T follicular helper cell (primary cell): ENCODE measurements at places on chromosomes 6 and 20.

- DNase-seq: no peak
Measured at GRCh38 chr6:134819236-134819635, 130.7 kb downstream of the ALDH8A1 start.

GRCh38 chr20:38650010-38650409 is 48.4 kb downstream of the ARHGAP40 start:
- no peak for DNase-seq

GRCh38 chr6:44452725-44453124 is 65.2 kb downstream of the CDC5L start:
- no peak for DNase-seq

GRCh38 chr6:108127826-108128225 is 38.0 kb upstream of the NR2E1 start:
- no peak for DNase-seq

- no peak for DNase-seq
Measured at GRCh38 chr6:132132924-132133639, 181.9 kb upstream of the CCN2 start.

GRCh38 chr6:56232436-56232835 is 14.9 kb downstream of the COL21A1 start:
- no peak for DNase-seq

GRCh38 chr6:141878686-141879085 is 254.0 kb upstream of the GJE1 start:
- no peak for DNase-seq

DNA sequence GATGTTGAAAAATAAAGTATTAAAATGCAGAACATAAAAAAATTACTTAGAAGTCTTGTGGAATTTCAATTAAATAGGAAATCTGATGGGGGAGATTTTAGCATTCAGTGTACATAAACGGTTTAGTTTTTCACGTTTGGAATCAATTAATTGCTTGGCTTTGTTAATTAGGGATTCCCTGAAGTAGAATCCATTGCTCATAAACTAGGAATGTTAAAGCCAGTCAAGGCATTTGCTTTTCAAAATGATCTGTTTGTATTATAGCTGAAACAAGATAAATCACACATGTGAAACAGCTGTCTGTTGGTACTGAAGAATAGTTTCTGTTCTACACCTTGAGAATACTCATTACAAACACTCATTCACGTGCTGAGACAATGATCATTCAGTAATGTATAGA is 297.9 kb downstream of the TBC1D7 start:
- DNase-seq: no peak

GRCh38 chr20:17590245-17590644 is 20.4 kb downstream of the DSTN start:
- DNase-seq: no peak

GRCh38 chr6:46832816-46833215 is 39.6 kb downstream of the MEP1A start:
- DNase-seq: no peak

DNA sequence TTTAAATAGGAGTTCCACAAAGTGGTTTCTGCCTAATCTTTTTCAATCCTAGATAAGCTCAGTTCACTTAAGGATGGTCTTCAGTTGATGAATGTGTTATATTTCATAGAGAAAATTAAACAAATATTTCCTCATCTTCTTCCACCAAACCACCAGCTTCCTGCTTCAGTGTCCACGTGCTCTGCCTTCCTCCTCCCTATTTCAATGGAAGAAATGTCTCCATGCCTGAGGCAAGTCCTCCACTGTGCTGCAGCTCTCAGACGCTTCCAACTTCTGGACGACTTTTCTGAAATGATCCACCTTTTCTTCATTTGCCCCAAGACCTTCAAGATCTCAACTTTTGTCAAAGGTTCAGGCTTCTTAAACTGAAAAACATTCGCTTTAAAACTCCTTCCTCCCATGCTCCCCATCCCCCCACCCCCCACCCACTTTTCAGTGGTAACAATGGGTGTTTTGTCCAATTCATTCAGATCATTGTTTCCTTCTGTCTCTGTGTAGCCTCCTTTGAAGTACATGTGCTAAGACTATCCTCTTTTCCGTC is 25.3 kb upstream of the FABP7 start:
- DNase-seq: no peak

- DNase-seq: no peak
Measured at GRCh38 chr6:42710316-42710715, 12.1 kb downstream of the PRPH2 start.

DNA sequence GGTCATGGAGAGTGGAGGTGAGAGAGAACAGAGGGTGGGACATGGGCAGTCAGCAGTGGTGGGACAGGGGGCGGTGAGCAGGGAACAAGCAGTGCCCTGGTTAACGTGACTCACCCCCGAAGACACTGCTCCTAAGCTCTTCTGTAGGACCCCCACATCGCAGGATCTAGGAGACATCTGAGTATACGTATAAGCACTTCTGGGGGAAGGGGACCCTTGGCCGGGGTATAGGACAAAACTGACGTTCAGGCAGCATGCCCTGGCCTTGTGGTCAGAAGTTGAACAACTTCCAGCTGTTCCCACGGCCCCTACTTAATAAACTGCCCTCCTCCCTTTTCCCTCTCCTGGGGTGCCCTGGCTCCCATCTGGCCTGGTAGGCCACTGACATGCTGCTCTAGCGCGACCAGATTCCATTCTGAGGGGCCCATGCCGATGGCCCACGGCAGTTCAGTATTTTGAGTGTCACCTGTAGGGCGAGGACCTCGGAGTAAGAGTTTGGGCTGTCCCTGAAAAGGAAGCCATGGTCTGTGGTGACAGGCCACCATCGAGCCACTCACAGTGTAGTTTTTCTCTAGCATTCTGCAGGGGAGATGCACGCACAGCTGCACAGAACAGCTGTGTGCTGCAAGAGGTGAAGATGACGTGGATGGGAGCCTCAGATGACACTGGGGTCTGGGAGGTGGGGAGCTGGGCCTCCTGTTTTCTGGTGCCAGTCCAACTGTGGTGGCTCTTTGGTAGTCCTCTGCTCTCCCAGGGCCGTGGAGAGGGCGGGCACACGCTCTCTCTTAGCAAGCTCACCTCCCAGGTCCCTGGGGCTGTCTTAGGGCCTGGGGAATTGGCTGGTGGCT is 38.4 kb downstream of the PPP1R3G start:
- DNase-seq: no peak

GRCh38 chr6:161256407-161256806 is 17.5 kb downstream of the AGPAT4 start:
- DNase-seq: no peak

DNA sequence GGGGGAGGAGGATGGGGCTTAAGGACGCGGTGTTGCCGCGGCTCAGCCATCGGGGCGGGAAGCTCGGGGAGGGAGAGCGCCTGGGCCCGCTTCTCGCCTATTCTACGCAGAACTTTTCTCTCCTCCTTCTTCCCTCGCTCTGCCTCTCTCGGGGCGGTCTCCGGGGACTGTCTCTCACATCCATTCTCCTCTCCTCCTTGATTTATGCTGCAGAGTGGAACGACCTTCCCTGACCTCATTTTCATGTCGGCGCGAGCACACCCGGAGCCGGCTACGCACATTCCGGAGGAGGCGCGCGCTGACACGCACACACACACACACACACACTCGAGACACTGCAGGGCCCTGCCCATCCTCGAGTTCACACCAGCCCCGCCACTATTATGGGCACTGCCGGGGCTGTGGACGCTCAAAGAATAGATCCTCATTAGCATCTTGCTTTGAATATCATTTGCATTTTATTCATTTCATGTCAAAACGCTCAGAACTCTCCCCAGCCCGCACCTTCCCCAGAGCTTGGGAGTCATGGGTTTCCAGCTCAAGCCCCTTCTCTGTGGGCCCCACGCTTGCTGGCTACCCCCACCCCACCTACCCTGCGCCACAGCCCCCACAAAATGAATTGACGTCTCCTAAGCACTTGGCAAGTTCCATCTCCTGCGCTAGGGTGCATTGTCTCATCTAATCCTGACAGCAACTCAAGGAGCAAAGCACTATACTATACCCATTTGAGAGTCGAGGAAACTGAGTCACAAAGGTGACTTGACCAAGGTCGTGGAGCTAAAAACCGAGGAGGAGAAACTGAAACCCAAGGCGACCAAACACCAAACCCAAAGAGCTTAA is 36.8 kb downstream of the NCR2 start:
- DNase-seq: no peak

- no peak for DNase-seq
Measured at GRCh38 chr20:2210646-2211552, 84.9 kb upstream of the TGM3 start.

GRCh38 chr20:24283186-24283585 is 186.2 kb upstream of the SYNDIG1 start:
- no peak for DNase-seq

GRCh38 chr20:43220612-43221011 is 30.9 kb upstream of the PTPRT start:
- no peak for DNase-seq

- DNase-seq: no peak
Measured at GRCh38 chr6:167720456-167721285, 106.0 kb upstream of the AFDN start.

- no peak for DNase-seq
Measured at GRCh38 chr6:38264605-38265004, 375.1 kb downstream of the BTBD9 start.

- no peak for DNase-seq
Measured at GRCh38 chr6:39056191-39056590, 7.6 kb downstream of the GLP1R start.

DNA sequence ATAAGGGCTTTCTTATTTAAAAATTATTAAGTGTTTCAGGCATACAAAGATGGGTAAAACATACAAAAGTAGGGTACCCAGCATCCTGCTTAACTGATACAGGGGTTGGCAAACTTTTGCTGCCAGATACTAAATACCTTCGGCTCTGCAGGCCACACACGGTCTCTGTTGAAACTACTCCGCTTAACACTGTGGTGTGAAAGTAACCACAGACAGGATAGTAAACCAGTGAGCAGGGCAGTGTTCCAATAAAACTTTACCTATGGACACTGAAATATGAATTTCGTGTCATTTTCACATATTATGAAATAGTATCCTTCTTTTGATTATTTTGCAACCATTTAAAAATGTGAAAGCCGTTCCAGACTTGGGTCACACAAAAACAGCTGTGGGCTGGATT is 92.4 kb downstream of the EYA2 start:
- no peak for DNase-seq

- peak; percentile 27 for DNase-seq
Measured at GRCh38 chr20:62066339-62066982, 780 bp upstream of the TAF4 start.

DNA sequence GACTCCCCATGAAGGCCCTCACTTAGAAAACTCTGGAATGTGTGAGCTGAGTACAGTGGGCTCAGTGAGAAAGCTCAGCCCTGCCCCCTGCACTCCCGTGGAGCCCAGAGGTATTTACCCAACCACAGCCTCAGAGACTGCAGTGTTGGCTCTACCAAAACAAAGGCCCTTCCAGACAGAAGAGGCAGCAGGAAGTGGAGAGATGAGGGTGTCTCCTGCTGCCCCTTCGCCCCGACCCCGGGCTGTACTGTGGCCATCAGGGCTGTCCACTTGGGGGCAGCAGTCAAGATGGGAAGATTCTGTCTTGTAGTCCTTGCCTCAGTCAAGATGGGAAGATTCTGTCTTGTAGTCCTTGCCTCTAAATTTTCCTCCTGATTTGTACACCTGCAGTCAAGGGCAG is 341.3 kb downstream of the TAF4 start:
- no peak for DNase-seq
